ENCODE measurements at places on chromosomes 3 and 15.
A peak's percentile ranks its signal among the peaks of the same experiment; 100 is the strongest.

DNA sequence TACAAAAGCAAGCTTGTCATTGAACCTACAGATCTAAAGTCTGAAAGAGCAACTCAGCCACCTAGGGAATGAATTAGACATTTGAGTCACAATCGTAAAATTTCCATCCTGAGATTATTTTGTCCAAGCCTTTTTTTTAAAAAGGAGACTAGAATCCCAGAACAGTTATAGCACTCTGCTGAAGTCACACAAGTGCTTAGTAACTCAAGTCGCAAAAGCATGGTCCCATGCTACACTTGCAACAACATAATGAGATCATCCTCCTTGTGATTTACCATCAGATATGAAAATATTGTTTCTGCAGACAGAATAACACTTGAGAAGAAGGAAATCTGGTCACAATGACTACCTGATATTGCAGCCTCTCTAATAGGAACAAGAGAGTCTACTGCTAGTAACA lies 106.7 kb downstream of the ZIC4 start:
- peak; percentile 11 for DNase-seq

DNA sequence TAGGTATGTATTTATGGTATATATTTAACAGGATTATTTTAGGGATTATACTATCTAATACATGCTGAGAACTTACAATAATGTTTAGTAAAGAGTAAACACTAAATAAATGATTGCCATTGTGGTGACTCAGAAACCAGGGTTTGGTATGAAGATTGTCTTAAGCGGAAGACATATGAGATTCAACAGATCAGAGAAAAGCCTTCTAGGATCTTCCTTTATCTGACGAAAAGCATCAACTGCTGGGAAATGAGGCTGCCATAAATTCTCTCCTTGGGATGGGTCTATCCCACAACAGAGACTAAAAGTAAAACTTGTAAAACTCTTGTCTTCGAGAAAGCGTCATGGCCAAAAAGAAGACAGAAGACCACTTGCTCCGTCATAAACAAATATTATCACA lies 1352.2 kb upstream of the EPHA6 start:
- DNase-seq = no peak

GRCh38 chr3:157066335-157067098 lies 93.4 kb downstream of the CCNL1 start:
- no peak for DNase-seq

DNA sequence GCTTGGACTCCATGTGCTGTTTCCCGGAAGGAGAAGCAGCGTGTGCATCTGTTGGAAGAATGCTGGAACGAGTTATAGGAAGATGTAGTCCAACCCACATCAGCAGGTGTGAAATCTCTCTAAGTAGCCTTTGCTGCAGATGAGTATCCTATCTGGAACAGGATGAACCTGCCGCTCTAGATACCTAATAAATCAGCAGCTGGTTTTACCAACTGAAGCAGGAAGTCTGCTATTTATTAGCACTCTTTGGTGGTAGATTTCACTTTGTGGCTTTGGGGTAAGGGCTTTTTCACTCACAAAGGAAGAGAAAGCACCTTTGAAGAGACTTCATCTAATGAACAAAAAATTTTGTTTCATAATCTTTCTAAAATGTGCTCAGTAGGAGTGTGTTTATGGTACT lies 66.4 kb downstream of the DCUN1D1 start:
- DNase-seq = no peak

- DNase-seq = no peak
Measured at GRCh38 chr3:76627236-76627635, 412.7 kb upstream of the ROBO2 start.

- DNase-seq = peak; percentile 17
Measured at GRCh38 chr15:67506775-67507747, 13.9 kb upstream of the C15orf61 start.

DNA sequence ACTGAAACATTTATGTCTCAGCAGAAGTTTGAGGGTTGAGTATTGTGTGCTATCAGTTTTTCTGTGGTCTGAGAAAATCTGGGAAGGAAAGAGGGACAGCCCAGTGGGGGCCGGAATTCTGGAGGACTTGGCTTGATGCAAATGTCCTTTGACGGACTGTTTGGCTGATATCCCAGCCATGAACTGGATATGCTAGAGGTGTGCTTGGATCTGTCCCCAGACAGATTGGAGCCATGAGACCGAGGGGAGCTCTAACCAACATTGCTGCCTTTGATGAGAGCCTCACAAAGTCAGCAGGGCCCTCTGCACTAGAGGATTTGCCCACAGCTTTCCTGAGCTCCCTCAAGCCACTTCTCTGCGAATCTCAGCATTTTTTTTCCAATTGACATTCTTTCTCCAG lies 405.6 kb downstream of the NTRK3 start:
- no peak for DNase-seq

- DNase-seq = peak; percentile 76
Measured at GRCh38 chr15:100873029-100873677, 6.5 kb upstream of the ALDH1A3 start.

GRCh38 chr3:32880225-32880624 lies 62.4 kb downstream of the TRIM71 start:
- DNase-seq = no peak

- DNase-seq = no peak
Measured at GRCh38 chr15:76912430-76912829, 7.3 kb upstream of the SCAPER start.

- DNase-seq = peak; percentile 34
Measured at GRCh38 chr15:40930430-40931299, 1.5 kb downstream of the DLL4 start.

- DNase-seq = peak; percentile 85
Measured at GRCh38 chr3:64190517-64191515, 34.5 kb downstream of the PRICKLE2 start.

DNA sequence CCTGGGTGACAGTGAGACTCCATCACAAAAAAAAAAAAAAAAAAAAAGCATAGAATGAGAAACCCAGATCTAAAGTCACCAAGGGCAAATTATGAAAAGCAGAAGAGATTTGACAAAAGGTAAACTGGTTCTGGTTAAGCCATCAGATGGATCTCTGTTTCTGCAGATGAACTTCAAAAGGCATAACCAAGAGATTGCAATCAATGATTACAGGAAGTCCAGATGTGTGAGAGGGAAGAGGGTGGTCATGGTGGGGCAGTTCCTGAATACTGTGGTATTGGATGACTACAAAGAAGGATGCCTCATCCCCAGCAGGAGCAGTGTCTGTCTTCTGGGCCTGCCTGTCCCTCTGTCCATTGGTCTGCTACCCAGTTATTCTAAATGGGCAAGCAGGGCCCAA lies 3.8 kb downstream of the P4HTM start:
- DNase-seq = no peak

GRCh38 chr3:105553851-105554250 lies 187.1 kb downstream of the ALCAM start:
- DNase-seq = peak; percentile 44
